Activated gamma-delta T cell (primary cell): ENCODE measurements at places on chromosomes 11 and 22.

DNA sequence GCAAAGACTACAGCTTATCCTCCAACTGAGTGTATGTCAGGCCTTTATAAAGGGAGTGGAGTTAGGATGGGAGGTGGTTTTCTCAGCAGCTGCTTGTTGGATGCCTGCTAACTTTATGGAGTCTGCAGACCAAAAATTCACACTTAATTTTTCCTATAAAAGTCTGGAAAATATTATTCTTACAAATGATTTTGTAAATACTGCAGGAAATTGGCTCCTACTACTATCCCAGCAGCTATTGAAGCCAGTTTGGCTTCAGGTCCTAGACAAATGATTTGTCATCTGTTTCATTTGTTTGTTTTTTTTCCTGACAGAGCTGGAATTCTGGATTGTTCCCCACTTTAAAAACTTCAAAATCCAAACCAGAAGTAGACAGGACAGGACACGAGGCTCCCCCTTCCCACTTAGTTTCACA, 292.5 kb downstream of the TMEM135 start:
- DNase-seq = no peak

GRCh38 chr11:20459865-20460264, 72.3 kb downstream of the PRMT3 start:
- no peak for DNase-seq

DNA sequence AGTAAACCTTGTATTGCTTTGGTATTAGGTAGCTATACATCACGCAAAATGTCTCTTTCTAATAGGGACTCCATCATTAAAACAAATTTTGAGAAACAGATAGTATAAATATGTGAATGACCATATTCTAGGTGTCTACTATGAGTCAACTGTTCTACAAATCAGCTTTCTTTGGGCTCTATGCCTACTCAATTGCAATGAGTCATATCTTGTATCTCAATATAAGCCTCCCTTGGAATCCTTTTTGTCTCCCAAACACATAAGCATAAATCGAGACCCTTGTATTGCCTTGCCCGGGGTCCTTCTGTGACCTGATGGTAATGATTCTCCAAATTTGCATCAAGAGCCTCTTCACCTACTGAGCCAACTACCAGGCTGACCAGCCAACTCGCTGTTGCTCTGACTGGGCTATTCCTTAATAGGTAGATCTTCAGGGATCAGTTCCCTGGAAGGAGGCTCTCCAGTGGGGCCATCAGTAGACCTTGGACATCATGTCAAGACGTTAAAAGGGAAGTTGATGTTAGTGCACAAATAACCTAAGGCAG, 22.2 kb downstream of the BLID start:
- DNase-seq = no peak

DNA sequence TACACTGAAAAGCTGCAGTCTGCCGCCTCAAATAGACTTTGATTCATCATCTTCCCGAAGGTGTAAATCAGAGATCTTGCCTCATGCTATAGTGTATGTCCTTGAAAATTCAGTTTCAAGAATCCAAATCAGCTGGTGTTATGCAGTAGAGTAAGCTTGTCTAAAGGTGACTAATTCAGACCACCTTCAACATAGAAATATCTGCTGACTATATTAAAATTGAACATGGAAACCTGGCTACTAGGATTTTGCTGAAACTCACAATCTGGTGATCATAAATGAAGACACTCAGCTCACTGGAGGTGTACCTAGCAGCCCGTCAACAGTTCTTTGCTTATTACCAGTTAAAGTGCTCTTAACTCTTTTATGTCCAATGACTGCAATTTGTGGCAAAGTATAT, 266.6 kb downstream of the CADM1 start:
- DNase-seq = no peak

- DNase-seq = no peak
These were observed 43.0 kb upstream of the CD5 start for GRCh38 chr11:61059260-61059752.

DNA sequence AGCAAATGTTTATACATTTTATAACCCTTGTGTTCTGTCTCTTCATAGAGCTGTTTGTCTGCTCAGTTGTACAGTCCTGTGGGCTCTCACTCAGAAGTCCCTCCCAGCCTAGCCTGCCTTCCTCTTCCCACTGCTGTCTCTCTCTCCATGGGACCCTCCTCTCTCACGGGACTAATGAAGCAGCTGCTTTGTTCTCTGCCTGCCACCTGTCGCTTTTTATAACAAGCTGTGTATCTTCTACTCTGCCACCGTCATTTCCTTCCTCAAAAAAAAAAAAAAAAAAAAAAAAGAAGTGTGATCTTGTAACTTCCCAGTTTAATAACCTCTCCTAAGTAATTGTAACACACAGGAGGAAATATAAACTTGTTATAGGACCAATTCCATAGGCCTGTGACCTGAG, 92.2 kb upstream of the ALKBH3 start:
- no peak for DNase-seq

DNA sequence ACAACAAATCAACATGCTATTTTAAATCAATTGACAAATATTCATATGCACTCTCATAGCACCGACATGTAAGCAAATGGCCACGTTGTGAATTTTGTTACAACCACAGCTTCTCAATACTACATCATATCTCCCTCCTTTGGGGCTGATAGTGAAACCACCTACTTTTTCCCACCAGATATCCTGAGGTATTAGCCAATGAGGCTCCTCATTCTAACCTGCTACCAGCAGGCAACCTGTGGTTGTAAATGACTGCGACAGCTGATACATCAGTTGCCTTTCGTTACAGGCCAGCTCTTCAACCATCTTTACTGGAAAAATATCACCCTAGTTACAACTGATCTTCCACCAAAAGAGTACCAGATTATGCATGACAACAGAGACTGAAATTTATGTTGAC, 3.7 kb upstream of the XKR3 start:
- no peak for DNase-seq

- no peak for DNase-seq
These were observed 186.6 kb downstream of the ADAMTS15 start for GRCh38 chr11:130634961-130635473.

DNA sequence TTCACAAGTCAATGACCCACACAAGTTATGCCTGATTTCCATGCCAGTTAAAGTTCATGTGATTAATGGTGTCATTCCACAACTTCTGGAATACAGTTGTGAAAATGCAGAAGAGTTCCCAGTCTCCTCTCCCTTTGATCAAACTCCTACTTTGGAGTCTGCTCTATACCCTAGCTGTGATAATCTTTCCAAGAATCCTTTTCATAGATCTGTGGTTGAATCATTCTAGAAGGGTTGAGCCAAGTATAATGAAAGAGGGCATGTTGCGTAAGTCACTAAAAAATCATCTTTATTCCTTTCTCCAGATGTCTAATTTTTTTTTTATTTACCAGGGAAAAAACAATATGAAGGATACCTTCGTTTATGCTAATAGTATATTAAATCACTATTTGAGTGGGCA, 89.7 kb upstream of the CARD18 start:
- DNase-seq = no peak

DNA sequence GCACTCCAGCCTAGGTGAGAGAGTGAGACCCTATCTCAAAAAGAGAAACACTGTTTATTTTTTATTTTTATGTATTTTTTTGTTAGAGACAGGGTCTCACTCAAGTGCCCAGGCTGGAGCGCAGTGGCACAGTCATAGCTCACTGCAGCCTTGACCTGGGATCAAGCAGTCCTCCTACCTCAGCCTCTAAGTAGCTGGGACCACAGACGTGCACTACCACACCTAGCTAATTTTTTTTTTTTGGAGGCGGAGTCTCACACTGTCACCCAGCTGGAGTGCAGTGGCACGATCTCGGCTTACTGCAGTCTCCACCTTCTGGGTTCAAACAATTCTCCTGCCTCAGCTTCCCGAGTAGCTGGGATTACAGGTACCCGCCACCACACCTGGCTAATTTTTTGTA, 6.4 kb downstream of the RBX1 start:
- no peak for DNase-seq

GRCh38 chr11:66950112-66950535, 8.1 kb downstream of the PC start:
- no peak for DNase-seq

DNA sequence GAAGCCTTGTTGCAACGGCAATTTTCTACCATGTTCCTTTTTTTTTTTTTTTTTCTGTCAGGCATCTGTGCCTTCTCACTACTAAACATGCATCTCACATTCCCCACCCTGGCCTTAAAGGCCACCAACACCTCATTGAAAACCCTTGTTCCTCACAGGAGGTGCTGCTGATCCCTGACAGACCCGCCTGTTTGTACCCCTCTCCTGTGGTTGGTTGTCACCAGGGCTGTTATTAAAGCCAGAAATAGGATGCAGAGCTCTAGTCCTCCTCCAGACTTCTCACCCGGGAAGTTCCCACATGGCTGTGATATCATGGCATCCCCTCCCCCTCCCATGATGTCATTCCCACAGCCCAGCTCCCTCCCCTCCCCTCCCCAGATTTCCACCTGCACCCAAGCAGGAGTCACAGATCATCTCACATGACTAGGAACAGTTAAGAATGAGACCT, 302.8 kb upstream of the NCAM1 start:
- DNase-seq = no peak

- no peak for DNase-seq
These were observed 68.4 kb downstream of the ZNF280B start for GRCh38 chr22:22440188-22440587.

- DNase-seq = no peak
These were observed 12.8 kb upstream of the OSBPL5 start for GRCh38 chr11:3177931-3178330.

DNA sequence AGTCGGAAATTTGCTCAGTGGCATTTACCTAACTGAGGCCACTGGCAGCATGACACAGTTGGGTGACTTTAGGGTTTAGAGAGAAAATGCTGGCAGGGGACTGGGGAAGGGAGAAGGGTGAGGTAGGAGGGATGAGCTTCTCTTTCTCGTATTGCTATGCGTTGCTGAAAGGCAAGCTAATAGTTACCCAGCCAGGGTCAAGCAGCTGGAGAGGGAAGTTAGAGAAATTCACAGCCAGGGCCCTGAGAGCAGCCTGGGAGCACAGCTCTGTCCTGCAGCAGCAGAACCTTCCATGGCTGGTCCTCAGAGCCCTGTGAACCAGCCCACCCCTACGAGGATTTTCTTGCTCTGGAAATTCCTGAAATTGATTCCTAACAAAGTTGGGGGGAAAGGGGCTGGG, 679.6 kb downstream of the NTM start:
- DNase-seq = no peak

GRCh38 chr11:22449441-22449840, 111.3 kb downstream of the SLC17A6 start:
- no peak for DNase-seq

GRCh38 chr22:50723991-50724390, 14.0 kb upstream of the ACR start:
- DNase-seq = no peak

DNA sequence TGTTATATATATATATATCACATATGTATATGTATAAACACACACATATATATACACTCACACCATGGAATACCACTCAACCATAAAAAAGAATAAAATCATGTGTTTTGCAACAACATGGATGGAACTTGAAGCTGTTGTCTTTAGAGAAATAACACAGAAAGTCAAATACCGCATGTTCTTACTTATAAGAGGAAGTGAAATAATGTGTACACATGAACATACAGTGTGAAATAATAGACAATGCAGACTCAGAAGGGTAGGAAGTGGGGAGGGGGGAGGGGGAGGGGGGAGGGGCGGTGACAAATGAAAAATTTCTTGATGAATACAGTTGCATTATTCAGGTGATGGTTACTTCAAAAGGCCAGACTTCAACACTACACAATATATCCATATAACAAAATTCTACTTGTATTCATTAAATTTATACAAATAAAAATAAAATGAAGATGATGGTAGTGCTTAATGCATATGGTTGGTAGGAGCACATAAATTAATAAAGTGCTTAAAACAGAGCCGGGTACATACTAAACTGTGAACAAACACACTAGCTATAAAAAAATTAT, 5.8 kb upstream of the OR5B2 start:
- no peak for DNase-seq

- no peak for DNase-seq
These were observed 39.6 kb upstream of the CTTN start for GRCh38 chr11:70358753-70359152.

GRCh38 chr11:12052676-12053605, 44.5 kb upstream of the DKK3 start:
- no peak for DNase-seq

GRCh38 chr22:28064920-28065319, 145.9 kb upstream of the PITPNB start:
- DNase-seq = no peak

DNA sequence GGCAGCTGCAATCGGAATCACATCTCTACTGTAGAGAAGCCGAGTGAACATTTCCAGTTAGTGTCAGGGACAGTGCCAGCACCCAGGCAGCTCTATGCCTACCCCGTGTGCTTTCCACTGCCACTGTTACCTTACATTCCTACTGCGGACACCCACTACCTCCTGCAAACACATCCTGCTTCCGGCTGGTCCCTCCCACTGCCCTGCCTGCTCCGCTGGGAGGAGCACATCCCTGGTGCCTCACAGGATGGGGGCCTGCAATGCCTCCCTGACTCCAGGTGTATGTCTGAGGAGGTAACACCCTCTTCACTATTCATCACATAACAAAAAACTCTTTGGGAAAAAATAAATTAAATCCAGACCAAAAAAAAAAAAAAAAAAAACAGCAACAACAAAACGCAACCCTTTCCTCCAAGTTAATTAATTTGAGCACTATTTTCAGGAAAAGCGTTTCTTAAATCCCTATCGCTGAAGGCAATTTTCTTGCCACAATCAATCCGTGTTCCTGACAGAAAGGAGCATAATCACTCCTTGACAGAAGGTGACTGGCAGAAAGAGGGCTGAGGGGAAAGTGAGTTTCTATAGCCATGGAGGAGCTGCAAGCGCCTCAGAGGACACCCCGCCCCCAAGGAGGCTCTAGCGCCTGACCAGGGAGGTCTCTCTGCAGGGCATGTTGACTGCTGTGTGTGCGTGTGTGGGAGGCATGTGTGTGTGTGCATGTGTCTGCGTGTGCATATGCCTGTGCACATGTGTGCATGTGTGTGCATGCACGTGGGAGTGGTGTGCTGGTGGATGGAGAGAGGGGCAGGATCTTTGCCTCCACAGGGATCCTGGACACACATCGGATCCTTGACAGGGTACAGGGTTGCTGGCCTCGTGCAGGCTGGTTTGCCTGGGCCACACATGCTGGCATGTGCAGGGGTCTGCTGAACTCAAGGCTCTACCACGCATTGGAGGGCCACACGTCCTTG, 134.8 kb upstream of the NTM start:
- DNase-seq = no peak

DNA sequence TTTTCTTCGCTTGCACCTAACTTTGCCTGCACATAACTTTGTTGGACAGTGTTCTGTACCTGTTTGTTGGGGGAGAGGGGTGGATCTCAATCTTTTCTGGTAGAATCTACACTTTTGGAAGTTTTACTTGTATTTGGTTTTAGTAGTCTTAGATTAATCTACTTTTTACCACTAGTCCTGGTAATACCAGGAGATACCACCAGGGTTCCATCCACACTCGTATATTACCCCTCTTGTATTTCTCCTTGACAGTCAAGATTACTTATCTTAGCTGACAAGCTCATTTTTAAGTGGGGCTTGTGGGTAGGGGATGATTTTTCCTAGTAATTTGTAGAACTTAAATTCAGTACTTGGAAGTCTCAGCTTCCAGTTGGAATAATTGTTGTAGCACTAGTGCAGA, 37.3 kb upstream of the TECTA start:
- no peak for DNase-seq

GRCh38 chr11:28684011-28684586, 575.9 kb downstream of the METTL15 start:
- DNase-seq = no peak
